ENCODE measurements at places on chromosomes 13 and 19.

DNA sequence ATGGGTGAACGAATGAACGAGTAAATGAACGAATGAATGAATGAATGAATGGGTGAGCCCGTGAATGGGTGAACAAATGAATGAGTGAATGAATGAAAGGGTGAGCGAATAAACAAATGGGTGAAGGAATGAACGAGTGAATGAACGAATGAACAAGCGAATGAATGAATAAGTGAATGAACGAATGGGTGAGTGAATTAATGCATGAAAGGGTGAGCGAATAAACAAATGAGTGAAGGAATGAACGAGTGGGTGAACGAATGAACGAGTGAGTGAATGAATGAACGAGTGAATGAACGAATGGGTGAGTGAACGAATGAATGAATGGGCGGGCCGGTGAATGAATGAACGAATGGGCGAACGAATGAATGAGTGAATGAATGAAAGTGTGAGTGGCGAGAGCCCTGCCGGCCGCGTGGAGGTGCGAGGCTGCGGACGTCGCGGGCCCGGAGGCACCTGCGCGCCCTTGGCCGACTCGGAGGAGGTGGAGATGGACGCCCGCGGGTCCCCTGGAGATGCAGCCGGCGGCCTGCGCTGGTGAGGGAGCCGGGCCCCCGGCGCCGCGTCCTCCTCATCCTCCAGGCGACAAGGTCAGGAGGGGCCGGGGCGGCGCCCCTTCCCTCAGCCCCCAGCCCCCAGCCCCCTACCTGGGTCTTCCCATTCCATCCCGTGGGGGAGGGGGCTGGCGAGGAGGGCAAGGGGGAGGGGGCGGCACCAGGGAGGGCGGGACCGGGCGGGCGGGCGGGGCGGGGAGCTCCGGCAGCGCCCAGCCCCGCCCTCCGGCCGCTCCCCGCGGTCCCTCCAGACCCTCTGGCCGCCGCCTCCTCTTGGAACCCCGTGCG, 15.4 kb downstream of the ANKRD24 start:
- no peak for DNase-seq

DNA sequence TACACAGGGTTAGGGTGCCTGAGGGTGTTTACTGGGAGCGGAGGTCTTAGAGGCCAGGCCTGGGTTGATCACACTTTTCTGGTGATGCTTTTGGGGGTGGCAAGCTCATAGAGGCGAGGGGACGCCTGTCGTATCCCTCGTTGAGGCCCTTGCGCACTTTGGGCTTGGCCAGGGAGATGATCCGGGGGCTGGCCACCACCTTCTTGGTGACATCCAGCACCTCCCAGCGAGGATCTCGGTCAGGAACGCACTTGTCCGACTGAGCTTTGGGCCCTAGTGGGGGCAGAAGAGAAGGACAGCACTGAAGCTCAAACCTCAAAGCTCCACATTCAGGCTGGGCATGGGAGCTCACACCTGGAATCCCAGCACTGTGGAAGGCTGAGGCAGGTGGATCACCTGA, 17.6 kb upstream of the MIER2 start:
- DNase-seq = no peak

DNA sequence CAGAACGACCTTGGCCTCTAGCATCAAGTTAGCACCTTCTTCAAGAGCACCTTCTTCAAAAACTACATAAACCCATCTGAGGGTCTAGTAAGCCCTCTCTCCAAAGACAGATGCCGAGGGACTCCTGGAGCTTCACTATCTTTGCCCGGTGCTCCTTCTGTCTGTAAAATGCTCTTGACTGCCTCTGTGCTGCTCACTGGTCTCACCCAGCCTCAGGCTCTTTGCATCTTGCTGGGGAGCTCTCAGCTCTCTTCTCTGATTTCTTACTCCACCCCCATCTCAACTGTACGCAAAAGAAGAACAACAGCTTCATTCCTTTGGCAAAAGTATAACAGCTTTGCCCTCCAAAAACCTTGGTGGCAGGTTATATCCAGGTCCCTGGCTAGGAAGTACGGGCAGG, 404.2 kb downstream of the KLF12 start:
- DNase-seq = no peak

DNA sequence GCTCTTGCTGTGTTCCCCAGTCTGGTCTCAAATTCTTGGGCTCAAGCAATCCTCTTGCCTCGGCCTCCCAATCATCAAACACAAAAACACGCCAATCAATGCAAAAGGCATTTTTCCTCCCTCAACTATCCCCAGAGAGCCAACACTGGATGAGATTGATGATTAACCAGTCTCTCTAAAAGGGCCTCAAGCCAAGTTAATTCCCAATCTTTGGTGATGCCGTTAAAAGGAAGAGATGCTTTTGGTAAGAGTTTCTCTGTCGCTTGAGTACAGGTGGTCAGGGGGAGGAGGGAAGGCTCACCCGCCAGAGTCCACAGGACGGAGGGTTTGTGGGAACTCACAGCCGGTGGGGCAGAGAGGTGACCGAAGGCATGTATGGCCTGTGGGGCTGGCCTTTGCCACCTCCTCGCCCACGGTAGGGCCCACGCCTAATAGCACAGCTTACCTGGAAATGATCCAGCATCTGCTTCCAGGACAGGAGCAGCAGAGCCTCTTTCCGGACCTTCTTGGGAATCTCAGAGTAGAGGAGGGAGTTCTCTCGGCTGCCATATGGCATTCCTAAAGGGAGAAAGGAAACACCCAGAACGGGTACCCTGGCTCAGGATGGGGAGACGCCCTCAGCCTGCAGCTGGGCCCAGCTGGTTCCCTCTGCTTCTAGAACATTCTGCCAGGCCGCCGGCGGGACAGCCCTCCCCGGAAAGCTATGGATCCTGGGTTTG, 18.1 kb downstream of the DPP9 start:
- no peak for DNase-seq

GRCh38 chr19:50264483-50265186, 61.2 kb downstream of the MYH14 start:
- no peak for DNase-seq

DNA sequence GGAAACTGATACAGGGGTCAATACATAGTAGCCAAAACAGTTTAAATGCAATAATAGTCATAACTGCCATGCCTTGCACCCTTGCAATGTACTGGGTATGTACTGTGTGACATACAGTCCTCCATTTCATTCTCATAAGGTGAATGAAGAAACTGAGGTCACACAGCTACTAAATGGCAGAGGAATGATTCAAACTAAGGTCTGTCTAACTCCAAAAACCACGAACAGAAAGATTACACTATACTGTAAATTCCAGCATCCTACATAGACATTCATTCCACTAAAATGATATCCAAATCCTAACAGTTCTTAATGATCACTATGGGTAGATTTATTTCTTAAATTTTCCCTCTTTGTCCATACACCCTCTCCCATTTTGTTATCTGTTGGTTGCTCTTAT, 238.1 kb upstream of the SERP2 start:
- no peak for DNase-seq

- no peak for DNase-seq
Observed at GRCh38 chr13:95375706-95376105, 74.5 kb upstream of the ABCC4 start.

GRCh38 chr13:112027250-112027649, 39.7 kb upstream of the SOX1 start:
- no peak for DNase-seq

DNA sequence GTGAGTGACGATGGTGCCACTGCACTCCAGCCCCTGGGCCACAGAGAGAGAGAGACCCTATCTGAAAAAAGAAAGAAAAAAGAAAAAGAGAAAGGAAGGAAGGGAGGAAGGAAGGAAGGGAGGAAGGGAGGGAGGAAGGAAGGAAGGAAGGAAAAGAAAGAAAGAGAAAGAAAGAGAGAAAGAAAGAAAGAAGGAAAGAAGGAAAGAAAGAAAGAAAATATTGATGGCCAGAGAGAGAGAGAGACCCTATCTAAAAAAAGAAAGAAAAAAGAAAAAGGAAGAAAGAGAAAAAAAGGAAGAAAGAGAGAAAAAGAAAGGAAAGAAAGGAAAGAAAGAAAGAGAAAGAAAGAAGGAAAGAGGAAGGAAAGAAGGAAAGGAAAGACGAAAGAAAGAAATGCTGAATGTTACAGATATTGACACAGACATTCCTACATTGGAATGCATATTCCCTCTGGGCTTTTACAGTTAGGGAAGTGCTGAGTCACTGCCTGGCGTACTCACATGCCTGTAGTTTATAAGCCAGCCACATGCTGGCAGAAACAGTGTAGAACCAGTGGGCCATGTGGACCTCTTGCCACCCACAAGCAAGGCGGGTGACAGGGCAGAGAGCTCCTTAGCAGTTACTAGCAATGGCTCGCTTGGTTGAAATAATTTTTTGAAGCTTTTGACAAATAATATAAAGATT, 34.6 kb upstream of the SLC46A3 start:
- DNase-seq = peak; percentile 53

DNA sequence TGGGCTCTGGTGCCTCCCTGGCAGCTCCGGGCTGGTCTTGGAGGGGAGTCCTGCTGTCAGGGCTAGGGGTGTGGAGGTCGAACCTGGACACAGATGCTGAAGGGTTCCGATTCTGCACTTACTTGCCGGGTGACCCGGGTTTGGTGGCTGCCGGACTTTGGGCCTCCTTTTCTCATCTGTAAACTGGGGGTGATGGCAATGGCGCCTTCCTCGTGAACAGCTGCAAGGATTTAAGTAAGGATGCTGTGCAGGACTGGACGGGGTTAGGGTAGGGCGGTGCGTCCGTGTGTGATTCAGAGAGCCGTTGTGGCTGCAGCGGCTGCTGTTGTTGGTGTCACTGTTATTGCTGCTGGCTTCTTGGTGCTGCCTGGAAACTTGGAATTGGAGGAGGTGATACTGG, 2.4 kb downstream of the HPN start:
- no peak for DNase-seq

GRCh38 chr19:29664753-29665214, 477 bp upstream of the PLEKHF1 start:
- DNase-seq = no peak

- no peak for DNase-seq
Observed at GRCh38 chr13:102628559-102628958, 31.8 kb downstream of the TPP2 start.

DNA sequence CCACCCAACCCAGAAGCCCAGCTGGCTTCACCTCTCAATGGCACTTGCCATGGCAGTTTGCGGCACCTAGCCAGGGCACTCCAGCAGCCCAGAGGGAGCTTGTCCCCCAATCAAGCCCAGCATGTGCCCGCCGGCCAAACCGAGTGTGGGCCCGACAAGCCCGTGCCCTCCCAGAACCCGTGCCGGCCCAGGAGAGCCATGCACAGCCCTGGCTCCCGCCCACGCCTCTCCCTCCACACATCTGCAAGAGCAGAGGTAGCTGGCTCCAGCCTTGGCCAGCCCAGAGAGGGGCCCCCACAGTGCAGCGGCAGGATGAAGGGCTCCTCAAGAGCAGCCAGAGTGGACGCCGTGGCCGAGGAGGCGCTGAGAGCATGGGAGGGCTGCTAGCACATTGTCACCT, 2278.0 kb upstream of the PCDH20 start:
- DNase-seq = no peak

DNA sequence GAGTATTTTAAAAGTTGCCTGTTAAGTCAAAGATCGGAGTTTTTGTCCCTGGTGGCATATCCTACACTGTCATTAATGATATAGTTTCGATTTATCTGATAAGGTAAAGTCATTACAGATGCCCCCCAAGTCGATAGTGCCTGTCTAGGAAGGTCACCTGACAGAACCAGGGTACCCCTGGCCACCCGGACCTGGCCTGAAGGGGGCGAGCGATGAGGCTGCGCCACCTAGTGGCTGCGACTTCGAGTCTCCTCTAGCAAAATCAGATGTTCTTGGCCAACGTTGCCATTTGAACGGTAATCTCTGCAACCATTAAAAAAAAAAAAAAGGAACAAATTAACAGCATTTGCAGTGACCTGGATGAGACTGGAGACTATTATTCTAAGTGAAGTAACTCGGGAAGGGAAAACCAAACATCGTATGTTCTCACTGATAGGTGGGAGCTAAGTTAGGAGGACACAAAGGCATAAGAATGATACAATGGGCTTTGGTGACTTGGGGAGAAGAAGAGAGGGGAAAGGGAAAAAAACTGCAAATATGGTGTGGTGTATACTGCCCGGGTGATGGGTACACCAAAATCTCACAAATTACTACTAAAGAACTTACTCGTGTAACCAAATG, 565.1 kb downstream of the LIG4 start:
- DNase-seq = peak; percentile 34

DNA sequence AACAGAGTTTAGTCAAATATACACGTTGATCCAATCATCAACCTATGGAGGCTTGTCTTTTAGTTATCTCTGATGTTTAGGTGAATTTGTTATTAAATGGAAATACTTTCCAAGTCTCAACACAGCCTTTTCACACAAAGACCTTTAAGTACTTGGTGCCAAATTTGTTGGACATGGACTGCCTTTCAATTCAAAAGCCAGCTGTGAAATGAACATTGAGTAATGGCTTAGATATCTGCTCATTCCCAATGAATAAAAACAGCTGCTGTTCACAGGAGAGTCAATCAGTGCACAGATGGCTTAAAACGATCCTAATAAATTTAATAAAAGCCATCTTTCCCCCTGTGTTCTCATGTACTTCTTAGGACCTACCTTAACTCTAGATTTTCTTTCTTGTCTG, 19.9 kb upstream of the DHRS12 start:
- no peak for DNase-seq

DNA sequence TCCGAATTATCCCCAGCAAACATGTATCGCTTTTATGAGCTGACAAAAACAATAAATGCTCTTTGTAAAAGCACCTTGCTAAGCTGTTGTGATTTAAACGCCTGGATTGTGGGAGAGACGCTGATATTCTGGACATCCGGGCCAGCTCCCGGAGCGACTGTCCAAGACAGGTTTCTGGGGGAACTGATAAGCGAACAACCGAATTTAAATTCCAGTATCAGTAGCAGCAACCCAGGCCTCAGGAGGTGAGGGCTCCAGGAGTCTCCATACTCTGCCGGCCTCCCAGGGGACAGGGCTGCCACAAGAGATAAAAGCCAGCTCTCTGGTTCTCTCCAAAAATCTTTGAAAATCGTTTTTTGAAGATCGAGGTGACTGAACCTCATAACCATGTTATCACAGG, 50.3 kb upstream of the VSTM2B start:
- no peak for DNase-seq

GRCh38 chr13:44758630-44759383, 182.7 kb upstream of the TSC22D1 start:
- DNase-seq = no peak

GRCh38 chr13:72745260-72745659, 17.5 kb downstream of the BORA start:
- DNase-seq = no peak

DNA sequence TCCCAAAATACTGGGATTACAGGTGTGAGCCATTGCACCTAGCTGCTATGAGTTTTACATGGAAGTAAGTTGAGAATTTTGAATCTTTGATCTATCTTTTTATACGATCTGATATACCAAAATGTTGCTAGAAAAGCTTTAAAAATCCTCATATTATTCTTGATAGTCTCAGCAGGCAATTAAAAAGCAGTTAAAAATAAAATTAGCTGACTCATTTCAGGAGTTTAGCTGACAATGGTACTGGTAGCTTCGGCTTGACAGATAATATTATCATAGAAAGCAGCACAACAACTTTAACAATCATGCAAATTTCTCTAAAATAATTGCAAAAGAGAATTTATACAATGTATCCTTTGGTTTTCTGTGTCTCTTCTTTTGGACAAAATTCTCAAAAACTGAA, 9.6 kb upstream of the FOXO1 start:
- DNase-seq = no peak
